ENCODE measurements at places on chromosomes 4 and X.
A peak's percentile ranks its signal among the peaks of the same experiment; 100 is the strongest.

DNA sequence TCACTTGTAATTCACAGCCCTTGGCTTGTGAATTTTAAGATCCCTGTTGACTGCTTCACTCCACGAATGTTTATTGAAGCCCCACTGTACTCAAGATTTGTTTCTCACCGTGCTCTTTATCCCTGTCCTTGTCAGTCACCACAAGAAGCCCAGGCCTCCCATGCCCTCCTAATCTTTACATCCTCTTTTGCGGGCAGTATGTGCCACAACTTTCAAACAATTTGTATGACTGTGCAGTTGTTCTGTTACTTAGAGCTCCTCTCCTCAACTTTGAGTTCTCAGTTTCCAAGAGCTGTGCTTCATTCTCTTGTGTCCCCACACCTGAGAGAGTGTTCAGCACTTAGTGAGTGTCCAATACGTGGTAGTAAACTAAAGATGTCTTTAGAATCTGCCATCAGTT, 467.7 kb downstream of the NKX6-1 start:
- DNase-seq = peak; percentile 60

GRCh38 chr4:186105647-186106321, 1.3 kb downstream of the FAM149A start:
- no peak for DNase-seq

DNA sequence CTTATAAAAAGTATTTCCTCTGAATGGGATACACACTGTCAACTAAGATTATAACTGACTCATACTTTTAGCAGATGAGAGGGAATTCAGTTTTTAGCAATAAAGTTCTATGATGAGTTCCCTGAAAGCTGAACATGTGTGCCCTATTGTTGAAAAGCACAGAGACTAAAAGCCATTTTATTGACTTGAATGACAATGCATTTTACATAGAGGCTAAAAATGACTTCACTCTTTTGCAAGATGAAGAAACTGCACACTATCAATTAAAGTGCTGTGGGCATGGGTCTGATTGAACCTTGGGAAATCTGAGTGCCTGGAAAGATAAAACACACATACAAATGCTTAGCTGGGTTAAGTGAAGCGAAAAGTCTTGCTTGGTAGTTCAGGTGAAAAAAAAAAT, 633.4 kb downstream of the PDHA2 start:
- no peak for DNase-seq

- no peak for DNase-seq
These were observed 19.7 kb upstream of the MAB21L2 start for GRCh38 chr4:150562250-150562649.

GRCh38 chr4:163681208-163681821, 186.8 kb downstream of the TMA16 start:
- peak; percentile 67 for DNase-seq

- no peak for DNase-seq
These were observed 64.2 kb upstream of the PJA1 start for GRCh38 chrX:69229436-69229835.

DNA sequence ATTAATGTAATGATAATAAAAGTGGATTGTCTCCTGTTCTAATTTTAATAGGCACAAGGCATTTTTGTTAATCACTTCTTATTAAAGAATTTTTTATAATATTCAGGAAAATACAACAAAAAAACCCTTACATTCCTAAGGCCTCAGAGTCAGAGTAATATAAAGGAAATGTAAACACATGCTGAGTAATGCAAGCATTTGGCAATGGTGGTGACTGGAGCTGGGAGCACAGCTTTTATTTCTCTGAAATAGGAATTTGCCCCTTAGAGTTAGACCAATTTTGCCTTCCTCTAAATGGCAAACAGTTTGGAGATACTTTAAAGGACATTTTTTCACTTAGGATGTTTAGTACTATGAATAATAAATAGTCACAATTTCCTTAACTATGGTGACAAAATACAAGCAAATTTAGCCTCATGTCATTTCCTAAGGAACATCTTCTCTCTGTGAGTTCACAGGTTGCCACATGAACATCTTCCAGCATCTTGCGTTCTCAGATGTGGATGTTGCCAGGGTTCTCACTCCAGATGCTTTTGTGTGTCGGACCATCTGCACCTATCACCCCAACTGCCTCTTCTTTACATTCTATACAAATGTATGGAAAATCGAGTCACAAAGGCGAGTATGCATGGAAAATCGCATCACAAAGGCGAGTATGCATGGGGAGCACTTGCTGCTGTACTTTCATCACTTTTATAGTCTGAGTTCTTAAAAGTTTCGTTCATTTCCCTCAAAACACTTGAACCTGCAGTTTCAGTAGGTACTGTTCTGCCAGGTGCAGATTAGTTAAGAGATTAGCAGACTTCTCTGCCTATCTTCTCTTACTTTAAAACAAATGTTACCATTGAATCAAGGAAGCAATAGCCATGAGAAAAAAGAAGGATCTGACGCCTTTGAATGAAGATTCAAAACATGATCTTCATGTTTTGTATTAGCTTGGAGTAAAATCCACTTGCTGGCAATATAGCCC, 15.9 kb upstream of the F11 start:
- DNase-seq = no peak

DNA sequence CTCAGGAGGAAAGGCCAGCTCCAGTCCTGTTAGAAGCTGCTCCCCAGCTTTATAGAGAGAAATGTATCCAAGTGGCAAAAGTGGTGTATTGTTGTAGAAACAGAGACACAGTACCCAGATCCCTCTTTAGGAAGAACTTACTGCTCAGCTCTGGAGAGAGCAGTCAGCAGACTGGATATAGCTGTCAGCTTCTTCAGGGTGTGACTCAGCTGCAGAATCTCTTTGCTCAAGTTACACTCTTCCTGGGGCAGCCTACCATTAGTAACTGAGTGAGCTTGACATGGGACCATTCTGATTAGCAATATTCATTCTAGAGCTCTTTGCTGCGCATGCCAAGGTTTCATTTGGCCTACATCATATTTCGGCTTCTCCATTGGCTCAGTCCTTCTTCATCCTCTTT, 40.5 kb downstream of the ATP1B4 start:
- no peak for DNase-seq

DNA sequence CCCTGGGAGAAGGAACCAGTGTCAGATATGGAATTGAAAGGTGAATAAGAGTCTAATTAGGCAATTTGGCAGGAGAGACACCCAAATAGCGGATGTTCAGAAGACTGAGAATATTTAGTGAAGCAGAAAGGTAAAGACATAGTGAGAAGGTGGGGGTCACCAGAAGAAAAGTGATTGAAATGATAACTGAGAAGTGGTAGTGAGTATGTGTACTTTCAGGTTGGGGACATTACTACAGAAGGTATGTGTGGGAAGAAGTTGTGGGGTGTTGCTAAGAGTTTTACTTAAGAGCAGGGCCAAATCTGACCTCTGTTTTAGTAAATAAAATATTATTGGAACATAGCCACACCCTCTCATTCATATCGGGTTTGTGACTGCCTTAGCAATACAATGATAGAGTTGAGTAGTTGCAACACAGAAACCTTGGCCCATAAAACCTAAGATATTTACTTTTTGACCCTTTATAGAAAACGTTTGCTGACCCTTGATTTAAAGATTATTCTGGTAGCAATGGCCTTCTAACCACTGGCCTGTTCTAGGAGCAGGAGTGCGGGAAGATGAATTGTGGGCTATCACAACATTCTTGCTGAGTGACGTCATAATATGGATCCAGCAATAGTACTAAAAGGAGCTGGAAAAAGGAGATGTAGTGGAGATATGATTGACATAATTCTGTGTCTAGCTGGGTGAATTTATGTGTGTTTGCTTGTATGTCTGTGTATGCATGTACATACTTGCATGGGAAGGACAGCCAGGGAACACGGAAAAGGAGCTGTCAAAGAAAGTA, 115.3 kb downstream of the HS3ST1 start:
- no peak for DNase-seq

GRCh38 chrX:106906361-106906760, 3.2 kb upstream of the RIPPLY1 start:
- no peak for DNase-seq

GRCh38 chr4:124934916-124935315, 222.4 kb upstream of the ANKRD50 start:
- DNase-seq = no peak

DNA sequence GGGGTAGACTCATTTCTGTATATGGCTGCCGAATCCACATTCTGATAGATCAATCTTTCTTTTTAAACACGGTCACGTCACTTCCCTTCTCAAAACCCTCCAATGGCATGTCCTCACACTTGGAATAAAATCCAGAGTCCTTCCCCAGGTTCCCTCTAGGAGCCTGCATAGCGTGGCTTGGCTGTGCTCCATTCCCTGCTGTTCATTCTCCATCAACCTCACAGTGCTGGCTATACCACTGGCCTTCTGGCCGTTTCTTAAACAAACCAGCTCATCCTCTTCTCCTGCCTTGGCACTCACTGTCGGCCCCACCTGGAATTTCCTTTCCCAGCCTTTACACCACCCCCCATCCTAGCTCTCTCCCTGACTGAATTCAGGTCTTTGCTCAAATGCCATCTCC, 77.1 kb downstream of the RBM47 start:
- no peak for DNase-seq

DNA sequence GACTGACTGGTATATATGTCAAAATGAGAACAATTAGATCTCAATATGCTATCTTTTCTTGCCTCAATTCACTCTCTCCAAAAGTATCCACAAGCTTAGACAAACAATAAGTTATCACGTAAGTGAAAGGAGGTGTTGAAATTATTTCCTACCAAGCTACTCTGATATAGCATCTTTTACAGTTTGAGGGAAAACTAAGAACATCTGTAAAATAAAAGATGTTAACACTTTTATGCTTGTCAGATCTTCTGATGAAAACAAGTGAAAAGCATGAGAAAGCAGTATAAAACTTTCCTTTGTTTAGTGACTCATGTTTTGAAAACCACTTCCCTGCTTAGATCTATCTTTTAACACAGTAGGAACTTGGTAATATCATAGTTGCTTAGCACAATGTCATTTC, 8.4 kb upstream of the MAB21L2 start:
- DNase-seq = no peak

DNA sequence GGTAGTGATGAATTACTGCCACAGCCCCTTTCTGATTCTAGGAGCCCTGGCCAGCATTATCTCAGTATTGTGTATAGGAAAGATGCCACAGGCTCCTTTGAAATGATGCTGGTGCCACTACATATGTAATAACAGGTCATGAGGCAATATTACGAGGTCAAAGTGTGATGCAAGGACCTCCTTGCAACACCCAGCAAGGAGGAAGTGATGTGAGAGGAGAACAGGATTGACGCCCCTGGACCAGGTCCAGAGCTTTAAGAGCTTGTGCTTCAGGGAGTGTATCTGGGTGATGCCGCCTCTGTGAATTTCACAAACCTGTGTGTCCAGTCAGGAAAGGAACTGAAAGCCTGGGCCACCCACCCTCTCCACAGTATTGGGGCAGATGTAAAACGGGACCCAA, 261.8 kb downstream of the MID1IP1 start:
- DNase-seq = no peak

DNA sequence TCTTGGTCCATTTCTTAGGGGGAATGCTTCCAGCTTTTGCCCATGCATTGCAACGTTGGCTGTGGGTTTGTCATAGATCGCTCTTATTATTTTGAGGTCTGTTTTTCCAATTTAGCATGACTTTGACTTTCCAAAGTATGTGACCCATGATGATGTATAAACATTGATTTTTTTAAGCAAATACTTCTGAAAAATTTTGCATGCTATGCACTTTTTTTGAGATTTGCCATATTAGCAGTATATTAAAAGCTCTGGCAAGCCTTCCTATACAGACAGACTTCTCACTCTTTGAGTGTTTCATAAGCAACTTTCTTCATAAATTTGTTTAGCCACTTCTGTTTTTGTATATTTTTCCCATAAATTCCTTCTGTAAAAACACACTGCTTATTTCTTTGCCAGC, 746.4 kb upstream of the LCORL start:
- DNase-seq = no peak

DNA sequence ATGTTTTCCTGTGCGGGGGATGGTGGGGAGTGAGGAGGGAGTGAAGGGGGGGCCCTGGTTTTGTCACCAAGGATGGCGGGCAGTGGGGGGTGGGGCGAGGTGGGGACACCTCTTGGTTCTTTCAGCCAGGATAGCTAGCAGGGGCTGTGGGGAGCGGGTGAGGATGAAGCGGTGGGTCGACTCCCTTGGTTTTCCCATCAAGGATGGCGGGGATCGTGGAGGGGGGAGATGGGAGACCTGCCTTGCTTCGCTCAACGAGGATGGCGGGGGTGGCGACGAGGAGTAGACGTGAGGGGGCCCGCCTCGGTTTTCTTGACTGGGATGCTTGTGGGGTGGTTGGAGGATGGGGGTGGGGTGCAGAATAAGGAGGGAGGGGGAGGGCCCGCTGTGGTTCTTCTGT, 643 bp downstream of the FHL1 start:
- no peak for DNase-seq
